ENCODE measurements at places on chromosomes 5 and 9. TPM values are rescaled to one million over a fixed set of nuclear protein-coding genes. Genes with fewer than 3 reads are reported as not detected.
A peak's percentile ranks its signal among the peaks of the same experiment; 100 is the strongest.

Gene ASTN2
- 2.7 TPM for total RNA-seq

Gene EXD3
- total RNA-seq = 8.0 TPM

DNA sequence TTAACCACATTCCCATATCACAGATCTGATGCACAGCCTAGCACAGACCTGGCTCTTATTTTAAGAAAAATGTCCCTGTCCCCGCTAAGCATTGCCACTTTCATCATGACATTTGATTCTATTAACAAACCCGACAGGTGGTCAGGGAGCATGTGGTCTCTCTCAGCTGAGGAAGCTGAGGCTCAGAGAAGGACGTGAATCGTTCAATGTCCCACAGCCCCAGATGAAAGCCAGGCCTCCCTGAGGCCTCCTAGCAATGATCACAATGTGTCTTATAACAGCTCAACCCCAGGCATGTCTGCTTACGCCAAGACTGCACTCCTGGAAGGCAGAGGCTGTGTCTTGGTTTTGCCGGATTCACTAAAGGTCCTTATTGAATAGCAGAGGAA, 10.4 kb upstream of the CRB2 start:
- H3K4me1 ChIP-seq = peaks cover 8% of the 10 kb centered on the region
- H3K27me3 ChIP-seq = no peaks in the 10 kb centered on the region
- no peak overlapping the region for H3K27ac ChIP-seq
- no peaks in the 10 kb centered on the region for H3K36me3 ChIP-seq
- no peak for DNase-seq

DNA sequence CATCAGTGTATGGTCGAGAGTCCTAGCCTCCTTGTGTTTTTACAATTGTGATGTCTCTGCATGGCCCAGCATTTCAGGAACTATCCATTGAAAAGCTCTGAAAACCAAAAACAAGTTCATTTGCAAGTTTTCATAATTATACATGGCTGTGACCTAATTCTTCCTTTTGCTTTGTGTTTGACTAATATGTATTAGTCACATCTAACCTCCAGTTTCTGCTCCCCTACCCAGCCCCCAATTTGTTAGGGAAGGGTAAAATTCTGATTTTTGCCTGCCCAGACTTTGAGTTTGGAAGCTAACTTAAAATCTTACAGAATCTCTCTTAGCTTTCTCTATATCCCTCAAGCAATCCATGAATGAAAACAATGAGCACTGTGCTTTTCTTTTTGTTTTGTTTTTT, 128.2 kb upstream of the SEMA6A start:
- no peaks in the 10 kb centered on the region for H3K36me3 ChIP-seq
- H3K4me1 ChIP-seq = no peaks in the 10 kb centered on the region
- H3K27me3 ChIP-seq = no peaks in the 10 kb centered on the region
- no peak overlapping the region for H3K27ac ChIP-seq
- H3K4me3 ChIP-seq = no peak overlapping the region

DNA sequence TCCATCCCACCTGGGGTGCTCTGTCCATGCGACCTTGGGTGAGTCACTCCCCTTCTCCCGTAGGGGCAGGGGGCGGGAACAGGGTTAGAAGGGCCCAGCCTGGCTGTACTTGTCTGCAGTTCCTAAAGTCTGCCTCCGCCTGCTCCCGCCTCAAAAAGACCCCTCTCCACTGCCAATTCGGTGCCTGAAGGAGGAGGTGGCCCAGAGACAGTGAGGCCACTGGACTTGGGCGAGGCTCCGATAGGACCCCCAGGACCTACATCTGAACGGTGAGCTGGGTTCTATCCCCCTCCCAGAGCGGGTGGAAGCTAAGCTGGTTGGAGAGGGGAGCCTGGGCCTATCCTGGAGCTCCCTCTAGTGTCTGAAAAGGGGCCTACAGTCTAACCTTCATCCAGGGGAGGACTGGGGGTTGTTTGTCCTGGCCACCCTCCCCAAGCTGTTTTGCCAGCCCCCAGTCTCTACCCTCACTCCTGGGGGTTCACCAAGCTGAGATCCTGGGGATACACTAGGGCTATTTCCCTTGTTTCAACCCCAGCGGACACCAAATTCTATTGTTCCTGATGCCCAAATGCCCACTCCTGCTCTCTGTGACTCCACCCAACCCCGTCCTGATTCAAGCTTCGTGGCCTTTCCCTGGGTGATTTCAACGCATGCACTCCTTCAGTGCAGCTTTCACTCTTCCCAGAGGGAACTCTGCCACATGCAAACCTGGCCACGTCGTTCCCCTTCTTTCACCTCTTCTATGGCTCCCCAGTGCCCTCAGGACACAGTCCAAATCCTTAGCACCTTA, 6.1 kb upstream of the CRB2 start:
- peaks cover 2% of the 10 kb centered on the region for H3K4me1 ChIP-seq
- no peak overlapping the region for H3K27ac ChIP-seq
- peaks cover 7% of the 10 kb centered on the region for H3K27me3 ChIP-seq
- H3K4me3 ChIP-seq = no peak overlapping the region

GRCh38 chr9:119853126-119853525, 483.9 kb upstream of the BRINP1 start:
- no peaks in the 10 kb centered on the region for H3K4me1 ChIP-seq
- DNase-seq = no peak
- no peaks in the 10 kb centered on the region for H3K27me3 ChIP-seq
- H3K36me3 ChIP-seq = no peaks in the 10 kb centered on the region
- H3K4me3 ChIP-seq = no peak overlapping the region

GRCh38 chr5:59275510-59276324, 617.8 kb downstream of the PDE4D start:
- no peaks in the 10 kb centered on the region for H3K36me3 ChIP-seq
- peaks cover 24% of the 10 kb centered on the region for H3K27me3 ChIP-seq
- no peak overlapping the region for H3K27ac ChIP-seq
- peak overlapping the region; percentile 73 for H3K4me3 ChIP-seq

Gene CNTNAP3
- total RNA-seq = not detected

Gene RPP25L
- 33.7 TPM for total RNA-seq

DNA sequence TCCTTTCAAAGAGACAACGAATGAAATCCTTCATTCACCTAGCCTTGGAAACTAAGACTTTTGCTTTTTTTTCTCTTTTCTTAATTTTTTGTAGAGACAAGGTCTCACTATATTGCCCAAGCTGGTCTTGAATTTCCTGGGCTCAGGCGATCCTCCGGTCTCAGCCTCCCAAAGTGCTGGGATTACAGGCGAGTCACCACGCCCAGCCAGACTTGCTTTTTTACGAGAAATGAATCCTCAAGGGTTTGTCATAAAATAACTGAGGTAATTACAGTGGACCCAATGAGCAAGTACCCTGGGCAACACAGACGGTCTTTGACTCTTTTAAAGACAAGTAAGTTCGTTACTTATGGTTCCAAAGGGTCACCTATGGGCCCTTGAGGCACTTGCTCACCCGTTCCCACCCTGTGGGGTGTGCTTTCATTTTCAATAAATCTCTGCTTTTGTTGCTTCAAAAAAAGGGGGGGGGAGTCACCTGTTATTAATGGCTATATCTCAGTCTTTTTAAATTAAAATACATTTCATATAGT, 70.4 kb downstream of the TRPM6 start:
- H3K4me3 ChIP-seq = no peak overlapping the region
- no peaks in the 10 kb centered on the region for H3K36me3 ChIP-seq
- H3K27me3 ChIP-seq = peaks cover 13% of the 10 kb centered on the region
- H3K27ac ChIP-seq = no peak overlapping the region

DNA sequence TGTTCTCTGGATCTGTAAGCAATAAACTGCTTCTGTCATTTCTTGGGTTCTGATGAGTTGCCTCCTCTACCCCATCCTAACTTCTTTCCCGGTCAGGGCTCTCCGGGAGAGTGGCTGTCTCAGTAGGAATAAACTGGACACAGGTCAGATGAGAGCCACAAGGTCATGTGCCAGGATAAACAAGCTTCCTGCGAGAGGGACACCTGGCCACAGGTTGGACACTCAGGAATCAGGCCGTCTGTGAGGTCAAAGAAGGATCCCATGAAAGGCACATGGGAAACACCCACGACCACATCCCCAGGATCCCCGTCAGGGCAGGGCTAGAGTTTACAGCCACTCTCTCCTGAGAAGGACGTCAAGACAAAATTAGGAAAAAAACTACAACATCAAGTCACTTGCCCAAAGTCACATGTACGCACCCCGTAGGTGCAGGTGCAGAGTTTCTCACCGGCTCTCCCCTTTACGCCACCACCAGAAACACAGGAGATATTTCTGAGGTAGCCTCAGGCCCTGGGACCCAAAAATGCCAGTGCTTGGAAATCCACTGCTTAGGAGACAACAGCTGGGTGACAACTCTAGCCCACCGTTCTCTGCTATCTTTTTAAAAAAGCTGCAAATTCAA, 28.7 kb downstream of the CCT5 start:
- DNase-seq = no peak
- H3K27me3 ChIP-seq = peaks cover 15% of the 10 kb centered on the region
- H3K4me3 ChIP-seq = no peak overlapping the region

Gene PDE6A
- total RNA-seq = not detected

DNA sequence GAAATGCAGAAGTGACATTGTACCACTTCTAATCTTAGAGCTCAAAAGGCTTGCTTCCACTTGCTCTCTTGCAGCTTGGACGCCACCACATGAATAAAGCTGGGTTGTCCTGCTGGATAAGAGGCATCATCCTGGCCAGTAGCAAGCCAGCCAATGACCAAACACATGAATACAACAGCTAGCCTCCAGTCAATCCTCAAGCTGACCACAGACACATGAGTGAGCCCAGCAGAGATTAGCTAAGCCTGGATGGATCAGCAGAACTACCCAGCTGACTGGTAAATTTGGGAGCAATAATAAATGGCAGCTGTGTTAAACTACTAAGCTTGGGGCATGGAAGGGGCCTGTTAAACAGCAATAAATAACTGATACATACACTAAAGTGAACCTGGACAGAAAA, 121.1 kb upstream of the SLC12A2 start:
- H3K36me3 ChIP-seq = no peaks in the 10 kb centered on the region
- no peaks in the 10 kb centered on the region for H3K27me3 ChIP-seq

Gene PCDHB7
- total RNA-seq = not detected

Gene C1QTNF2
- not detected for total RNA-seq

DNA sequence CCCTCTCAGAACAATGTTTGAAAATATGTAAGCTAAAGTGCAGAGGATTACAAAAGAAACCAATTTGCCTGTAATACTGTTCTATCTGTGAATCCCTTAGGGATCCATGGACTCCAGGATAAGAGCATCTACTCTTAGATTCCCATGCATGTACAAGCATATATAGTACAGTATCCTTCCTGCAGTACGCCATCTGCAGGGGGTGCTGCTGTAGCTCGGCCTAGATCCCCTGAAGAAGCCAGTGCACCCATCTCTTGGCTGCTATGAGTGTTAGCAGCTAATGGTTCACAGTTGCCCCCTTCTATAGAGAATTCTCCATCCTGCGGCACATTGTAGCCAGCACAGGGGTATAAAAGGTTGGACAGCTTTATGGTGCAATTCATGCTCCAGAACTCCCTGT, 61.8 kb upstream of the SLC30A5 start:
- H3K27ac ChIP-seq = no peak overlapping the region
- no peak for DNase-seq

- H3K27me3 ChIP-seq = no peaks in the 10 kb centered on the region
- H3K27ac ChIP-seq = no peak overlapping the region
- H3K36me3 ChIP-seq = no peaks in the 10 kb centered on the region
- H3K4me3 ChIP-seq = no peak overlapping the region
- no peak for DNase-seq
These were observed 201.9 kb downstream of the ZNF608 start for GRCh38 chr5:124544366-124545055.

Measured in activated T-helper 2 cell treated with anti-CD3 and anti-CD28 coated beads, Interferon-gamma antibody, Interleukin-2, Interleukin-4, amounts not matched to agents 10 μg/mL and 5 μg/mL and 100 μg/mL, durations not matched to agents 14 hours and 24 hours and 36 hours (primary cell).